ENCODE measurements at places on chromosomes 1 and 21.

DNA sequence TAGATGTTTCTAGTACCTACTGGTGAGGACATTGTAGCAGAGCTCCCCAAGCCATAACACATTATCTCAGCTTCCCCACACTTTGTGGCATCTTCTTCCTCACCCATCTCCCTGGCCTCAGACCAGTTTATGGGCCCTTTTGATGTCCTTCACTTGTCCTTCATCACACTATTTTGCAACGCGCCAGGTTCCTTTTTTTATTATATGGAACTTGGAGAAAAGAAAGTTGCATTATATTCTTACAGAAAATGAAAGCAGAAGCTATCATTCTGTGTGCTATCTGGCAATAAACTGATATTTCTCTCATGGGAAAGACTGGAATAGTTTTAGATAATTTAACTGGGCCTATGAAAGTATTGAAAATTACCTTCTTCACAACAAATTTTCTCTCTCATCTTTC lies 196.9 kb upstream of the ETV3 start:
- DNase-seq = no peak

- no peak for DNase-seq
Observed at GRCh38 chr1:236429715-236430274, 35.7 kb downstream of the EDARADD start.

DNA sequence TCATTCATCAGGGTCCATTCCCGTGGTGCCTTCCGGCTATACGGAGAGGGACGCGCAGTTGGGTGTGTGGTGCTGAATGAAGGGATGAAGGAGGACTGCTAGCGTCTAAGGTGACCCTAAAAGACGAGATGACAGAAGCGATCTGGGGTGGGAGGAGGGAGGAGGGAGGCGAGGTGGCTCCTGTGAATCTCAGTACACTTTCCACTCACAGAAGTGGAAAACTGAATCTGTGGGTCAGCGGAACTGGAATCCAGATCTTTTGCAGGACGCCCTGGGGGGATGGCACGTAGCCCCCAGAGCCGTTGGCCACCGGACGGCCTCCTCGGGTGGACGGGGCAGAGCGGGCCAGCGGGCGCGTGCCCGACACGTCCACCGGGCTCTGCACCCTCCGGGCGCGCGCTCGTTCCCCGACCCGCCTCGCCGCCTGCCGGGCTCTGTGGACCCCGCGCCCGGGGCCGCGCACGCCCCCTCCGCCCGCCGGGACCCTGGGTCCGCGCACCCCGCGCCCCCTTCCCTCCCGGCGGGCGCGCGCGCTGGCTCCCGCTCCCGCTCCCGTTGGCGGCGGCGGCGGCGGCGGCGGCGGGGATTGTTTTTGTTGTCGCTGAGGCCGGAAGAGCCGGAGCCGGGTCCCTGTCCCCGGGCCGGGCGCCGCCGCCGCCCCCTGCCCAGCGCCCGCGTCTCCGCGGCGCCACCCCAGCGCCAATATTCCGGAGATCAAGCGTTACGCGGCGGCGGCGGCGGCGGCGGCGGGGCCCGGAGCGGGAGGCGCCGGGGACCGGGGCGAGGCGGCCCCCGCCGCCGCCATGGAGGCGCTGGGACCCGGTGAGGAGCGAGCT lies at the start of gene AGO4:
AGO4 (plus strand) TSS at position 403 of the 836 bp plus-strand sequence; CDS start at position 804, 401 bp downstream.
- peak; percentile 9 for DNase-seq

DNA sequence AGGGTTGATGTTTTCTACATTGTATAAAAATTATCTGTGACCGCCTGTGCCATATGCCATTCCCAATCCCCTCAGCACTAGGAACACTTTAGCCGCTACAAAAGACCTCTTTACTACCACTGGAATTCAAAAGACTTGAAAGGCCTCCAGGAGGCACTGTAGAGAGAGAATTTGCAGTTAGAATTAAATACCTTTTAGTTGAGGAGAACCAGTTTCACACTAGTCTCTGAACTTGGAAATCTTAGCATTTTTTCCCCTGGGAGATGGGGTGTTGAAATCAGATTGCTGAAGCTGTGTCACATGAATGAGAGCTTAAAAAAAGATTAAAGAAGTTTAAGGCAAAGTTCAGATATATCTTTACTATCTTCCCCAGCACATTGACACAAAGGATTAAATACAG lies 291.0 kb downstream of the ADGRL2 start:
- DNase-seq = no peak

- DNase-seq = no peak
Observed at GRCh38 chr1:41469706-41470105, 14.8 kb downstream of the EDN2 start.

- peak; percentile 53 for DNase-seq
Observed at GRCh38 chr21:33968080-33968994, 52.7 kb upstream of the ATP5PO start.

DNA sequence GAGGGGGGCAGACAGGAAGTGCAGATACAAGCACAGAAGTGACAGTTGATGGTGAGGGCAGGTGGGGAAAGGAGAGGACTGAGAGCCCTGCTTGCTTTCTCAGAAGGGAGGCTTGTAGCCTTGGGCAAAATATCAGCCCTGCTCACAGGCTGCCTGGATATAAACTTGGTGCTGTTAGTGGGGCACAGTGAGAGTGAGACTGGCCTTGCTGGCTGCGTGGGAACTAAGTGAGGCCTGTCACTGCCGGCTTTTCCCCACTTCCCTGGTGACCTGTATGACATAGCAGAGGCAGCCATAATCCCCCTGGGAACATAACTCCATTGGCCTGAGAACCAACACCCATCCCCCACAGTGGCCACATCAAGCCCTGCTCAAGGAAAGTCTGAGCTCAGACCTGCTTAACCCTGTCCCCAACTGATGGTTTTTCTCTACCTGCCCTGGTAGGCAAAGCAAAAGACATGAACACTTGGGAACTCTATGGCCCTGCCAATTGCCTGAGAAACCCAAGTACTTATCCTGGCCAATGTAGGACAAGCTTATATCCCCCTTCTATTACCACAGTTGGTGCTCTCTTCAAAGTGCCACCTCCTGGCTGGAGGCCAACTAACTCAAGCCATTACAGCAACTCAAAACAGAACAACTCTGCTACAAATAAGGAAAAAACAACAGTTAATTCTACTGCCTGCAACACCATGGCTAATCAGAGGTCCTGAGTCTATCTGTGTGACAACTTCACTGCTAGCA lies 472.7 kb downstream of the PLPP3 start:
- DNase-seq = no peak

DNA sequence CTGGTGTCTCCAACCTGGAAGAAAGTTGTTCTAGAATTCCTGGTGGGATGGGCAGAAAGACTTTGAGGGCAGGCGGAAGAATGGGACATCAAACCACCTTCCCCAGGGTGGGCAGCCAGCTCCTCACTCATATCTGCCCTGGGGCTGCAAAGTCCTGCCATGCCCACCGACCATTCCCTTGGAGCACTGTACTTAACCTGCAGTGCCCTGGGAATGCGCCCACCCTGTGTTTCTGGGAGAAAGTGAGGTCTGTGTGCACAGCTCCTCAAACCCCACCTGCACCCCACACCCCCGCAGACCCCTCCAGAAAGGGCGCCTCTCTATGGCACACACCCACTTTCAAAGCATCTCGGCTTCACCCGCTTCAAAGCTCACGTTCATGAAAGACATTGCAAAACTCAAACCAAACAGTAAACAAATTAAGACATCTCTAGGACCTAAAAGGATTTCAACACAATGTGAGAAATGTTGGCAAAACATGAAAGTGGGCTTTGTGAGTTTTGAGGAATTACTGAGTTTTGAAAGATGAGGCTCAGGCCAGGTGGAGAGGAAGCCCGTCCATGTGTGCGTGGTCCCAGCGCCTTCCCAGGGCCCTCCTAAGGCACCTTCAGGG lies 25.1 kb downstream of the KRTAP10-1 start:
- DNase-seq = no peak

DNA sequence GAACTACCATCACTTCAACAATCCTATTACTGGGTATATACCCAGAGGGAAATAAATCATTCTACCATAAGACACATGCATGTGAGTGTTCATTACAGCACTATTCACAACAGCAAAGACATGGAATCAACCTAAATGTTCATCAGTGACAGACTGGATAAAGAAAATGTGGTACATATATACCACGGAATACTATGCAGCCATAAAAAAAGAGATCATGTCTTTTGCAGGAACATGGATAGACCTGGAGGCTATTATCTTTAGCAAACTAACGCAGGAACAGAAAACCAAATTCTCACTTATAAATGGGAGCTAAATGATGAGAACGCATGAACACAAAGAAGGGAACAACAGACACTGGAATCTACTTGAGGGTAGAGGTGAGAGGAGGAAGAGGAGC lies 39.0 kb downstream of the KIAA0319L start:
- DNase-seq = no peak
